Endothelial cell (in vitro differentiated cells): ENCODE measurements at places on chromosomes 12 and 14.

DNA sequence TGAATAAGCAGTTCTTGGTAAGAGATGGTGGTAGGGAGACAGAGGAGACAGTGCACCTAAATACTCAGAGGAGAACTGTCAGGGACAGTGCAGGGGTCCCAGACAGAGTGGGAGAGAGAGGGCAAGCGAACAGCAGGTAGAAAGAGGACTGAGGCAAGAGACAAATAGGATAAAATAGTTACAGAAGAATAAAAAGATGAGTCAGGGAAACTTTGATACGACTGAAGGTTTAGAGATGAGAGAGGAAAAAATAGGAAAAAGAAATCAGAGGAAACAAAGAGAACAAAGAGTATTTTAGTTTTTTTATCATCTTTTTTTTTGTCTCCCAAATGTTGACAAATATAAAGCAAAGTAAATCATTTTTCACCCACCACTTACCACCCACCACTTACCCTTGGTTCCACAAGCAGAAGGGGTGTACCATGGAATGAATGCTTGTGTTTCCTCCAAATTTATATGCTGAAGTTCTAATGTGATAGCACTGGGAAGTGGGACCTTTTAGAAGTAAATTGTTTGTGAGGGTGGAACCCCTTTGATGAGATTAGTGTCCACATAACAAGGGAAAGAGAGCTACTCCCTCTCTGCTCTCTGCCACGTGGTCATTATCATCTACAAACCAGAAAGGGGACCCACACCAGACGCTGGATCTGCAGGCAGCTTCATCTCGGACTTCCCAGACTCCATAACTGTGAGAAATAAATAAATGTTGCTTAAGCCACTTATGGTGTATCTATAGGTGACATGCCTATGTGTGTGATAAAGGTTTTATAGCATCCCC is 292.1 kb downstream of the BTG1 start:
- DNase-seq, result no peak

DNA sequence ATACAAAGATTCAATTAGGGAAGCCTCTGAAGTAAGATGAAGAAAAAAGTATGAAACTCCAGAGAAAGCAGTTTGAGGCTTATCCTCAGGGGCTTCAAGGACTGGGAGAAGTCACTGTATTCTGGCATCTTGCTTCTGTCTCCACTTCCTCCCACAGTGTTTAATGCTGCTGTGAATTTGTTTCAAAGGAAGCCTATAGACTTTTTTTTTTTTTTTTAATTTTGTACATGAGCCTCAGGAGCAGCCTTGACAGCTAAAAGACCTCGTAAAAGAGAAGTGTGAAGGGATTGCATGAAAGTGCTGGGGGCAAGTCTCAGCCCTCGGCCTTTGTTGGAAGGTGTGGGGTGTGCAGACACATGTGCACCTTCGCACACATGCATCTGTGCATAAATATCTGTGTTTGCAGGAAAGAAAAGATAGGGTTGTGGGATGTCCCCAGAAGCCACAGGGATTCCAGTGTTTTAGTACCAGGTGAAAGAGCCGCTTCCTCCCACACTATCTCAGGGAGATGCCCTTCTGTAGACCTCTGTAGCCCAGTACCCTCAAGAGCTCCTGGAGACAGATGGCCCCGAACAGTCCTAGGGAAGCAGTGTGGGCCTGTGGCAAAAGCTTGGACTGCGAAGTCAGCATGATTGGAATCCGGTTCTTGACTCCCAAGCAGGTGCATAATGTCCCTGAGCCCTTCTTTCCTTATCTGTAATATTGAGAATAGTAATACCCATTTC is 193.5 kb upstream of the BCL2L14 start:
- no peak for DNase-seq

GRCh38 chr12:8687846-8688601 is 9.8 kb upstream of the RIMKLB start:
- DNase-seq, result peak; percentile 41

DNA sequence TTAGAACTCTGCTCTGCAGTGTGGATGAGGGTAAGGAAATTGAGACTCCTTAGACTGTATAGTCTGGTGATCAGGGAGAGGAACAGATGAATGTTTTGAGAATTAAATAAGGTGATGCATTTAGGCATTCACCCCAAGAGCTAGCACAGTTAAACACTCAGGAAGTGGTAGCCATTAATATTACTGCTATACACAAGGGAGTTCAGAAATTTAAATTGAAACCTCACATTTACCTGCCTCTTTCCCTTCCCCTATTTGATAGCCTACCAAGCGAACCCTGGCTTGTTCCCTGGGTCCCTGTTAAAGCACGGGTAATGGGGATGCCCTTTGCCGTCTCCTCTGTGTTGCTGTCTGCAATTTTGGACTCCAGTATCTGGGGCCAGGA is 18.2 kb downstream of the WNT5B start:
- DNase-seq, result no peak

DNA sequence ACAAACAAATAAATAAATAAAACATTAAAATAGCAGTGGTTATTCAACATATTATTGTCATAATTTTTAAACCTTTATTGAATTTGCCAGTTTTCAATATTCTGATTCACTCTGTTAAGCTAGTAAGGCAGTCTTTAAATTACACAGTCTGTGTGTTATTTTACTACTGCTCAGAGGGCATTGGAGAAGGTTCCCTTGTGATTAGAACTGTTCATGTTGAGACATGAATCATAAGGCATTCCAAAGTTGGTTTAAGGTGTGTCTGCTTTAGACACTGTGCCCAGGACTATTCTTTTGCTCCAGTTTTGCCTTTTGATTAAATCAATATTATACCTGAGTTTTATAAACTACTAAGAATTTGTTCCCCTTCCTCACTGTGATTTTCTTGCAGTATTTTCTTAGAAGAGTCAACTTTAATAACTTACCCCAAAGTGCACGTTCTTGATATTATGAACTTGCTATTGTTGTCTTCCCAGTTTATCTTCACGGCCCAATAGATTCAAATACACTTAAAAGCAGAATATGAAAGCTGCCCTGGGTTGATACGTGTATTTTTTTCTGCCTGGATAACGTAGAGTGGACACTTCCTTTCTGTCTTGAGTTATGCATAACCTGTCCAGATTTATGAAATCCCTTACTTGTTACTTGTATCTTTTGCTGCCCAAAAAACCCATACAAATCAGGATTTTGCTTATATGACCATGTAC is 105.3 kb upstream of the BCAT1 start:
- no peak for DNase-seq

DNA sequence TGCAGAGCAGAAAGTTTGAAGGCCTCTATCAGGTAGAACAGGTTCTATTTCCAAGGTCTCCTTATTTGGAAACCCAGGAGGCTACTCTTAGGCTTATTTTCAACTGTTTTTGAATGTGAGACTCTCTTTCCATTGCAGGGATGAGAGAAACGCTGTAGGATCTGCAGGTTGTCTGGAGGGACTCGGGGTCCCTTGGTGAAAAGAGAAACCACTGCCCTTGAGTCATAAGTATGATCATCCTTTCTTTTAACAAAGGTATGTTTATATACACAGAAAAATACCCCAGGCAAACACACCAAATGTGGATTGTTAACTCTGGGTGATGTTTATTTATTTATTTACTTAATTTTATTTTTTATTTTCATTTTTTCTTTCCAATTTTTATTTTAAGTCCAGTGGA is 57.8 kb upstream of the MAX start:
- no peak for DNase-seq

GRCh38 chr12:117226505-117226904 is 36.2 kb upstream of the FBXO21 start:
- DNase-seq, result no peak

- no peak for DNase-seq
Measured at GRCh38 chr12:85968606-85969005, 94.5 kb downstream of the NTS start.

DNA sequence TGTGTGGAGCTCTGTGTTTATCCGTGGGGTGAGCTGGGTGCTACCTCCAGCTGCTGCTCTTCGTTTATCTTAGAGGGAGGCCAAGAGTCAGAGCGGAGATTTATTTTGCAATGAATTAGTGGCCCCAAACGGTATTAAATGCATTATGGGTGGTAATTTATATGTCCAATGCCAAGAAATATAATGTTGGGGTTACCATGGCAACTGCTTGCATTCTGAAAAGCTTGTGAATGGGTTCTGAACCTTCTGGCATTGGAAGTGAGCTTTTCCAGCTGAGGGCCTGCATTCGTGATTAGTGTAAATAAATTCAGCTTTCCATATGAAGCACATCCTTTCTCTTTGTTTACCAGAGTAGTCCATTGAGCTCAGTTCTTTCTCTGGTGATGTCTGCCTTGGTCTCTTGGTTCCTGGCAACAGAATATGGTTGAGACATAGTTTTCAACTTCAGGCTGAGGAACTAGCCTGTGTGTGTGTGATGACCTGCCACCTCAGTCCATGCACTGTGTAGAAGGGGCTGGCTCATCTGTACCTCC is 51.8 kb downstream of the TRAF3 start:
- no peak for DNase-seq

GRCh38 chr12:89733579-89734201 is 25.1 kb upstream of the ATP2B1 start:
- DNase-seq, result no peak

DNA sequence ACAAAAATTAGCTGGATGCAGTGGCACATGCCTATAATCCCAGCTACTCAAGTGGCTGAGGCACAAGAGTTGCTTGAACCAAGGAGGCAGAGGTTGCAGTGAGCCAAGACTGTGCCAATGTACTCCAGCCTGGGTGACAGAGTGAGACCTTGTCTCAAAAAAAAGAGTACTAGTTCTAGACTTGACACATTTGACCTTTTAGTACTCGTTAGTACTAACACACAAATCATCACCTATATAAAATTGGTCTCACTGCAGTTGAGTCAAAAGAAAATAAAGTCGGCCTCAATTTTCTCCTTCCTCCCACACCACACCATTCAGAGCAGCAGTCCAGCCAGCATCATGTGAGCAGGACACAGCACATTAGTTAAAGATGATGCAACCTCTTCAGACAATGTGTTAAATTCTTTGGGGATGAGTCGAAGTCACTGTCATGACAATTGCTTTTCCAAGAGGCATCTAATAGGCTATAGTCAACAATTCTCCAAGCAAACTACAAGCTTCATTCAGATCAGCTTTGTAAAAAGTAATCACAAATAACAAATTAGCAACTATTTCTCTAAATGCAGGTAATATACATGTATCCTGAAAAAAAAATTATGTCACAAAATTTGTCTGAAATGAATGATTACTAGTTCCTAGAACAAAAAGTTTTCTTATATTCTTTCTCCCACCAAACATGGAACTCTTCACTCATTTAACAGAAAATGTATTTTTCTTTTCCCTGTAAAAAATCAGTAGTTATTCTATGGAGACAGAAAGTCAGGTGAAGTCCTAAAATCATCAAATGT is 55.6 kb downstream of the CLIP1 start:
- DNase-seq, result peak; percentile 13

GRCh38 chr12:50642035-50642451 is 121.9 kb upstream of the ATF1 start:
- no peak for DNase-seq

- DNase-seq, result no peak
Measured at GRCh38 chr12:118359541-118359915, 13.2 kb downstream of the TAOK3 start.

DNA sequence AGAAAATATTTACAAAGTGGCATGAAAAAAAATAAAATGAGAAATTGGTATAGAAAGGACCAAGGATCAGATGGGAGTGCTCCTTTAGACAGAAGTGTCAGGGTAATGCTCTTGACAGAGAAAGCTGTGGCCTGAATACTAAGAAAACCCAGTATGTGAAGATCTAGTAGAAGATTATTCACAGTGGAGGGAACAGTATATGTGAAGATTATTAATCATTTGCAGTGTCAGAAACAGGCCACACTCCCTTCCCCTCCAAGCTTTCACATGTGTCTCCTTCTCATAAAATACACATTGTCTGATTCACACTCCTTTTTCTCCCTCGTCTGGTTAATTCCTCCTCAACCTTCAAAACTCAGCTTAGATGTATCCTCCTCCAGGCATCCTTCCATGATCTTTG is 41.3 kb downstream of the CAPS2 start:
- no peak for DNase-seq

GRCh38 chr12:61009192-61009591 is 1251.0 kb upstream of the USP15 start:
- no peak for DNase-seq

GRCh38 chr12:108850854-108851573 is 6.4 kb downstream of the SSH1 start:
- no peak for DNase-seq

- peak; percentile 12 for DNase-seq
Measured at GRCh38 chr12:45234139-45234865, 18.4 kb downstream of the ANO6 start.

- DNase-seq, result no peak
Measured at GRCh38 chr14:49880267-49881064, 12.4 kb upstream of the ARF6 start.

DNA sequence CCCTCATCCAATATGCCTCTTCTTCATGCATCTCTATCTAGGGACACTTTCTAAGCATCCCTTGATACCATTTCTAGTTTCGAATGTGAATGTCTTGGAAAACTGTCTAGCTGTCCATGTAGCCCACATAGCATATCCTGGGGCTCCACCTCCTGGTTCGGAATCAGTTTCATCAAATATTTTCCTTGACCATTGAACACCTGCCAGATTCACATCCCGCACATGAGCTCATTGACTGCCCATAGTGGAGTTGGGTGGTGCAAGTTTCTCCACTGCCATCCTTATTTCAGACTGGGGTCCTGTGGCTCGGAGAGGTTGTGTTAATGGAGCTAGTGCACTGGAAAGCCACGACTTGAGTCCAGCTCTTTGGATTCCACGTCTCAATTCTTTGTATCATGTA is 58.6 kb upstream of the TMEM263 start:
- no peak for DNase-seq

- no peak for DNase-seq
Measured at GRCh38 chr12:72388322-72388721, 116.2 kb downstream of the TRHDE start.

DNA sequence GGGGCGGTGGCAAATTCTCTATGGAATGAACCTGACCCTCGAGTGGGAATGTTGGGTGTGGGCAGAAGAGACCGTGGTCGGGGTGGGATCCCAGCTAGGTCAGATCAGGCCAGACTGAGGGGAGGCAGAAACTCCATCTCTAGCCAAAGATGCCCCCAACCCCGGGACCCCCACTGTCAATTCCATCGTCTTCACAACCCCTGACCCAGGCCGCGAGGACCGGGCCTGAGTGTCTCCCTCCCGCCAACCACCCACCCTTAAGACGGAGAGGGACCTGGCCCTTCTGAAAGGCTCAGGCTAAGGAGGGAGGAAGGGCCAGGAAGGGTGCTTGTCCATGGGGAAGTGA is 760 bp downstream of the PLEKHD1 start:
- DNase-seq, result no peak

DNA sequence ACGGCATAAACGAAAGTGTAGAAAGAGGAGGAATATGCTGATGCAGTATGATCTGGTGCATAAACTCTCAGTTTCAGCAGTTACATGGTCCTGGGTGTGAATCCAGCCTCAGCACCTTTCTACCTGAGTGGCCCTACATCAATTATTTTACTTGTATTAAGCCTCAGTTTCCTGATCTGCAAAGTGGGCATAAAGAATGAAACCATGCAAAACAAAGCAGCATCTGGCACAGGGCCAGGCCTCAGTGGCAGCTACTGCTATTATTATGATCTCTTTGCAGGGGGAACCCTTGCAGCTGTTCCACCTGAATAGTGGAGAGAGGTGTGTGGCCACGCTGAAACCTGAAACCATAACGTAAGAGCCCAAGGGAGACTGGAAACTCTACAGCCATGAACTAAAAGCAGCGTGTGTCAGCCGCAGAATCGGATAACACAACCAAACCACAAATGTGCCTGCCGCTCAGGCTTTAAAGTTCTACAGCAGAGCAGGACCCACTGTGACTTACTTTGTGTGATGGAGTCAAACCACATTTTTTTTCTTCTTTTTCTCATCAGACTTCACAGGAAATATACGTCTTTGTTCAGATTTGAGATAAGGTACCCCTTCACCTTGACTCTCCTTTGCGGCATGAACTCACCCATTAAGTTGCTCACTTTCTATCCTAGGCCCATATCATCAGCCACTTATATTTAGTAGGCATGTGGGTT is 29.2 kb upstream of the FOS start:
- no peak for DNase-seq
